ENCODE measurements at places on chromosomes 4 and X.

DNA sequence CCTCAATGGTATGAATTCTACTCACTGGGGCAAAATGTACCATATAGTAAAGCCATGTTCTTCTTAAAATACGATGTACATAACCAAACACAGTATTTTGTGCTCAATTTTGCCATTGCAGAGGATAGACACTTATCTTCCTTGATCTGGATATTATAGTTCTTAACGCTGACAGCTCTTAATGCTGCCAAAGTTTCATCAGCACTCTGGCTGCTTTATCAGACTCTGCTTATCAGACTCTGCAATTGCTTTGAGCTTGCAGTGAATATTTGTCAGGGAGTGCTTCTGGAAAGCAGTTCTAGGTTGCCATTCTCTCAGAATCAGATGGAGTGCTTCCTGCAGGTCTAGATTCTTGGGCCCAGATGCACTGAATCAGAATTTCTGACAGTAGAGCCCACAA, 863.1 kb downstream of the CCSER1 start:
- DNase-seq = no peak

DNA sequence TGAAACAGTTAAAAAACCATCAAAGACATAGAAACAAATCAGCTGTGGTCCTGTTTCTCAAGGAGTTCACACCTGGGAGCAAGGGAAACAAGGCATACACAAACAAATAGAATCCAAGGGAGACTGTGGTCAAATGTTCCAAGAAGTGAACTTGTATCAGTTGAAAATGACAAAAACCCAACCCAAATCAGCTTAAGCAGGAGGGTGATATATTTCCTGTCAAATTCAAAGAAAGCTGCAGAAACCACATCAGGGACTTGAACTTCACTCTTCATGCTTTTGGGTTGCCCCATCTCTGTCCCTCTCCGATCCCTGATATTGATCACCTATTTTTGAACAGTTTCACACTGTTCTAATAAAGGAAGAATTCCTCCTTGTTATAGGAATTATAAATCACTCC, 148.6 kb upstream of the FMR1 start:
- no peak for DNase-seq

DNA sequence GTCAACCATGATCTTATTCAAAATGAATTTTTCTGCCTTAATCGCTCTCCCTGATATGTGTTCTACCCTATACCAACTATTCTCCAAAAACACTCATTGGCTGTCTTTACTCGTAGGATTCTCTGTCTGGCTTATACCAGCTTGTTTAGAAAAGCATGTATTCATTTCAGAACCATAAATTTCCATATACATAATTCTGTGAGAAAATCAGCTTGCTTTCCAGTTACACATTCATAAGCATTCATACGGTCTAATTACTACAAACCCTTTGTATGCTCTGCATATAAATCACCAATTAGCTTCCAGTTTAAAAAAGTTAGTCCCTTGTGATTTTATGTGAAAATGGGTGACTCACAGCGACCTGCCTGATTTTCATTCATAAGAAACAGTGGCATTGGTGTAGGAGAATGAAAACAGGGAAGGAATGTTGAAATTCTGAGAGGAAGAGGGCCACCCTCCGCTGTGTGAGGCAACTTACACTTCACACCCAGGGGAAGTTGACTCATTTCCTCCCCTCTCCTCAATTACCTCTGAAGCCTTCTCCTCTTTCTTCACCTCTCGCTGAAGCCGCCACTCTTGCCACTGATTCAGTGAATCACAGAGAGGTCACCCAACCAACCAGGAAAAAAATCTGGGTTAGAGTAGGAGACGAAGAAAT, 63.3 kb downstream of the MEPE start:
- DNase-seq = peak; percentile 95

DNA sequence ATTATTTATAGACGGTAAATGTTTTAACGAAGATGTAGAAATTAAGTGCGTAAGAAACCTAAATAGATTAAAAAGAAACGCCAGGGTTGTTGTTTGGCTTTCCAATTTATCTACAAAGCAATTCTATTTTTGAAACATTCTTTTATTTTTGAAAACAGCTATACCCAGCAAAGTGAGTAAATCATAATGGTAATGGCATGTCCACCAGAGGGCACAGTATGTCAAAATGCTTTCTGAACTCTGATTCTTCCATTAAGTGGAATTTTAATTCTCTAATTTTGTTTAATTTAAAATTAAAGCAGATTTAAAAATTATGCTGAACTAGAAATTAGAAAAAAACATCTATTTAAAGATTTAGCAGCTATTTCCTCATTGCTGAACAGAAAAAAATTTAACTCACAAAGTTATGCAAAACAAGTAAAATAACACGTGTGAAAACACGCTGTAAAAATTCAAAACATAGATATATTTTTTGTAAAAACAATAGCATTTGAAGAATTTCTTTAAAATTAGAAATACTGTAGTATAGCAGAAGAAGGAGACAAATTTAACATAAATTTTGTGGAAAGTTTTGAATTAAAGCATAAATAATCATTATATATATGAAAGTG, 26.5 kb downstream of the RASSF6 start:
- peak; percentile 45 for DNase-seq

- DNase-seq = no peak
Measured at GRCh38 chr4:41329361-41329760, 72.6 kb downstream of the UCHL1 start.

- peak; percentile 8 for DNase-seq
Measured at GRCh38 chrX:123217077-123217476, 33.0 kb downstream of the GRIA3 start.

DNA sequence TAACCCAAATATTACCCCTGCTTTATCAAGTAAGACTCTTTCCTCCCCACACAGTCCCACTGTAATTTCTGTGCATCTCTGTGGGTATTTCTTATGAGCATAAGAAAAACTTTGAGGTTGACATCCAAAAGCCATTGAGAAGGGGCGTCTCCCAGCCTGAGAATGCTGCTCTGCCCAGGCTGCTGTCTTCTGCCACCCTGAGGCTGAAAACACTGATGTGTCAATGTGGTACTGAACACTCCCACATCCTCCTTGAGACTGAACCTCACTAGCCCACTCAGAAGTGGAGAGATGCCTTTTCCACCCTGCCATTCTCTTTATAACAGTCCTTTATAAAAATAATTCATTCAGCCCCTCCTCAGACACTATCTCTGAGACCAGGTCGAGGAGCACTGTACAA, 120.8 kb downstream of the SMIM20 start:
- DNase-seq = no peak

GRCh38 chrX:118976599-118977340, 2.4 kb downstream of the LONRF3 start:
- no peak for DNase-seq

DNA sequence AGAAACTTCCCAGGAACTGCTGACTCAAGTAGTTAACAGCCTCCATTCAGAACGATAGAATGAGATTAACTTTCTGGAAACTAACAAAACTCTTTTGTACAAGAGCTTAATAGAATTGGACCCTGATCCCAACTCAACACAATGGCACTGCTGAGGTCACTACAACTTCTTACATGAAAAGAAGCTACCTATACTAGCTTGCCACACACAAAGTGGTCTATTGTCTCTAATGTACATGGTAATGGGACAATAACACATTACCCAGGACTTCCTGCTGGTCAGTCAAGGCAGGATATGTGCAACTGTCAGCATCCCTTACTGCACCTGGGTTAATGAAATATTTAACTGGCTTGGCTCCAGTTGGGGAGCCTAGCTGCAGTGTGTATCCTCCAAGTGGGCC, 56.2 kb downstream of the BRCC3 start:
- DNase-seq = no peak
